Effector CD8-positive, alpha-beta T cell (primary cell): ENCODE measurements at places on chromosomes 2 and 18.

DNA sequence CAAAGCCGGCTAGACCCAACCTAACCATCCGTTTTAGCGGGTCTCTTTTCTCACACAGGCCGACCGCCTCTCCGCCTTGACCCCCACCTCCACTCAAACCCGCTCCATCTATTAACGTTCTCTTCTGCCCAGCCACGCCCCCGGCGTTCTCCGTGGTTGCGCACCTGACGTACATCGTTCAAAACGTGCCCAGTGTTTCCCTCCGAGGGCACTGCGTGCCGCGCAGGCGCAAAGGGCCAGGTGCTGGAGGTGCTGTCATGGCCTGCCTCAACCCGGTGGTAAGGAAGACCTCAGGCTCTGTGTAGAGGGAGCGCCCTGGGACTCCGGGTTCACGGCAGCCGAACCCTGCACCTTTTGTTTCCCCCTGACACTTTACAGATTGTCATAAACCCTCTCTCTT lies at the start of gene GTF2A1L:
TSS of gene GTF2A1L (plus strand) at position 239 of the 400 bp plus-strand sequence. CDS start at position 258, 19 bp downstream.
- no peak for DNase-seq

- DNase-seq = no peak
Observed at GRCh38 chr2:37109523-37109922, 25.2 kb downstream of the GPATCH11 start.

GRCh38 chr18:44325903-44326635 lies 354.6 kb upstream of the SETBP1 start:
- DNase-seq = no peak

DNA sequence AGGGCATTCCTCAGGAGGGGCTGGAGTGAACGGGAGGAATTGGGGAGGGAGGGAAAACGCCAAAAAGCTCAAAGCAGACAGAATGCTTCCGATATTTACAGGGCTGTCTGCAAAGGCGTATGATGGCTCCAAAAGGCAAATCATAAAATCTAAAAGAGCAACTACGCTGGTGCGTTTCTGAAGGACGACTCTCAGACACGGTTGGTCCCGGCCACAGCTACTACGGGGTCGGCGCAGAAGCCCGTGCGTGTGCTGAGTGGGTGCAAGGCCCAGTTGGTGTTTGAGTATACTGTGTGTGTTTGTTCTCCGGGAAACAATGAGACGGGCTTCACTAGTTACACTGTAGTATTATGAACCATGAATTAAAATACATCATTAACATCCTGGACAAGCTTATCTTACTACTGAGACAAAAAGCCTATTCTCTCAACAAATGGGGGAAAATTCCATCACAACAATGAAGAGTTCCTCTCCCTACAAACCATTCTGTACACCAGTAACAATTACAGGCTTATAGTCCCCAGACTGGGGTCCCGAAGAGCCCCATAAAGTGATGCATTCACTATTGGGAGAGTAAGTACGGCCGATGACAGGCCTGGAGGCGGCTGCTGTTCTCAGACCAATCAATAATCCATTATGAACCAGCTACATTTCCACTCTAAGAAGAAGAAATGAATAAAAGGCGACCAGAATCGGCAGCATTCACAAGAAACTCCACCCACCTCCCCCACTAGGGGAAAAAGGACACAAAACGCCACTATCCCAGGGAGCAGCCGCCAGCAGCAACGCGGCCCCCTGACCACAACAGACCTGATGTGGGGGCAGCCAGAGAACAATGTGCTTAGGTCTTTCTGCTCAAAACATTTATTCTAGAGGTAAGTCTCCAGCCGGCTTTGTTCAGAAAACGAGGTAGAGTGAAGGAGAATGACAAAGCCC lies 43.4 kb downstream of the ZNF516 start:
- no peak for DNase-seq

GRCh38 chr2:219551441-219552381 lies 7.9 kb downstream of the TMEM198 start:
- no peak for DNase-seq

DNA sequence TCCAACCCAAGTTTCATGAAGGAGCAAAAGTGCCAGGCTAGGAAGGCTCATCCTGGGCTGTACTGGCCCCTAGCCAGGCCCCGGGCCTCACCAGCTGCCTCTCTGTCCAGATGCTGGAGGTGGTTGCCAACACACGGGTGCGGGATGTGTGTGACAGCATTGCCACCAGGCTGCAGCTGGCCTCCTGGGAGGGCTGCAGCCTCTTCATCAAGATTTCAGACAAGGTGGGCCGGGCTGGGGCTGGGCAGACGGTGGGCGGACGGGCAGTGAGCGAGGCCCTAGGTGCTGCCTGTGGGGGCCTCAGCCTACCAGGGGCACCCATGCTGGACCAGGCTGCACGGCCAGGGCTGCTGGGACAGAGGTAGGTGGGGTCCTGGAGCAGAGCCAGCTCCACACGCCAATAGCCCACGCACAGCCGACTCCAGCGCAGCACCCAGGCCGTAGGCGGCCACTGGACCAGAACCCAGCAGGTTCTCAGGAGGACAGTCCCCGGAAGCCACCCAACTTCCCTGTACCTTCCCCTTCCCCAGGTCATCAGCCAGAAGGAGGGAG lies 11.8 kb upstream of the GPR17 start:
- no peak for DNase-seq

DNA sequence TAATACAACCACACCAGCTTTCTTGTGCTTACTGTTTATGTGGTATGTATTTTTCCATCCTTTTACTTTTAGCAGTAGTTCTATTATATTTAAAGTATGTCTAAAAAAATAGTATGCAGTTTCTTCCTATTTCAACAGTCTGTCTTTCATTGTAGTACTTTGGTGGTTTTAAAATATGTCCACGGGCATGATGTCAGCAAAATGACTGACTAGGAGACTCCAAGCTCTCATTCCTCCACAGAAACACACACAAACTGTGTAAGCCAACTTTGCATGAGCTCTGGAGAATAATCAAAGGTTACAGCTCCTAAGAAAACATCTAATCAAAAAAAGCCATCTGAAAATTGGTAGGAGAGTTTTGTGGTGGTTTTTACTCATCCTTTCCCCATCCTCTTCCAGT lies 56.1 kb downstream of the TEX51 start:
- no peak for DNase-seq

DNA sequence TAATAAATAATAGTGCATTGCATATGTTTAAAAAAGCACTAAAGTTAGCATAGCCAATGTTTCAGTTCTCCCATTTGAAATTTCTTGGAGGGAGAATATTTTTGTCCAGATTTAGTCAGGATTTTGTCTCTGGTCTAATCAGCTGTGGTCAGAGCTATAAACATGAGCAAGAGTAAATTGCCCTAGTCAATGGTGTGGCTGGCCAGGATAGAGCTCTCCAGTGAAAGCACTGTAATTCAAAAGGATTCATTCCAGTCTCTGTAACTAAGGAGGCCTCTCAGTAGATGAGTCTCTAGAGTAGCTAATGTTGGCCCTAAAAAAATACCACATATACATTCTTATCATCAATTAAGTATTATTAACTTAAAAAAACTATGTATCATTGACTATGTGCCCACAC lies 241.6 kb downstream of the CDCA7 start:
- no peak for DNase-seq

DNA sequence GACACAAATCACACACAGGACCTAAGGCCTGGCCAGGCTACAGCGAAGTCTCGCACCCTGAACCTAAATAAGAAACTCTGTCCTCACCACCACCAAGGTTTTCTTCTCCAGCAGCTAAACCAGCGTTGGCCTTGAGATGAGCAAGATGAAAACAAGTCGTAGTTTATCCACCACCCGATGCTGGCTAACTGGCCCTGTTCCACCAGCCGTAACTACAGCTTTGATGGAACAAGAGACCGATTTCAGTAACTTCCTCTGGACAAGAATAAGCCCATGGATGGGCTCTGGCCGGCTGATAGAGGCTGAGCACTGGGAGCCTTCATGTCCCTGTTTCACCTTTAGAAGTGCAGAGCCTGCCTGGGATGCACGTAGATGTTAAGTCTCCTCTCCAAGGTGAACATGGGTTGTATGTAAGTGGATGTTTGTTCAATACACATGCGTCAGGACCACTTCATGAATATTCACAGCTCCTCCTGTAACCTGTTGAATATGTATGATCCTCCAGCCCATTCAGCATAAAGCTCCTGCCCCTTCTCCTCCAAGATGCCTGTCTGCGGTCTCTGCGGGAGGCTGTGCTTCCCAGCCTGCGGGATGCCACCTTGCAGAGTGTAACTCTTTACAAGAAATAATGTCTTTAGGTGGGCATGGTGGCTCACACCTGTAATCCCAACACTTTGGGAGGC lies 24.2 kb downstream of the ADI1 start:
- DNase-seq = no peak
